LHCN-M2 (cell line): ENCODE measurements at places on chromosomes 5 and 9.

DNA sequence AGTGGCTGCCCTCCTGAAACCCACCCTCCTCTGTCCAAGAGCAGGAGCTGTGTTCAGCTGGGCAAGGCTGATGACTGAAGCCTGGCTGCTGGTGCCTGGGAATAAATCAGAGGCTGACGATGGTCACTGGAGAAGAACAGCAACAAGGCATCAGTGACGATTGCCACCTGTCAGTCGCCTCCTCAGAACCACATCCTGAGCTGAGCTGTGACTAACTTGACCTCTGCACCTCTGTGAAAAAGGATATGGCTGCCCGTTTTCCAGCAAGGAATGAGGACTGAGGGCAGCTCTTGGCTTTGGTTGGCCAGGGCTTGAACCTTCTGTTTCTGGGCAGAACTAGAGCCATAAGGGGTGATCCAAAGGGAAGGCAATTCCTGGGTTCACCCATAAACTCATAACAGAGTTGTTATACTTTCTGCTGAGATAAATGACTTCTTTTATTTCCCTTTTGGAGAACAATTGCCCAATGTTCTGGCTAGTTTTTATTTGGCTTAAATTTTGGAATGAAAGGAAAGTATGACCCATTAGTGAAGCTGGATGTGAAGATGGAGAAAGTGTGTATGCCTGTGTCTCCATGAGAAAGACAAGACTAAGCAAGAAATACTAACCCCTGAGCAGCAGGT is 40.1 kb downstream of the TRIP13 start:
- peak; percentile 85 for DNase-seq

DNA sequence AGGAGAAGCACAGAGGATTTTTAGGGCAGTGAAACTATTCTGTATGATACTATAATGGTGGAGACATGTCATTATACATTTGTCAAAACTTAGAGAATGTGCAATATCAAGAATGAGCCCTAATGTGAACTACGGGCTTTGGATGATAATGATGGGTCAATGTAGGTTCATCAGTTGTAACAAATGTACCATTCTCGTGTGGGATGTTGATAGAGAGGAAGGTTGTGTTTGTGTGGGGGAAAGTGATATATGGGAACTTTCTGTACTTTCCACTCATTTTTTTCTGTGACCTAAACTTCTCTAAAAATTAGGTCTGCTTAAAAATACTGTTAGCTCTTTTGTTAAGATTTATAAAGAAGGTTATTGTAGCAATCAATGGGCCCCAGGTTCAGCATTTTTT is 138.9 kb downstream of the SPATA31D1 start:
- no peak for DNase-seq

DNA sequence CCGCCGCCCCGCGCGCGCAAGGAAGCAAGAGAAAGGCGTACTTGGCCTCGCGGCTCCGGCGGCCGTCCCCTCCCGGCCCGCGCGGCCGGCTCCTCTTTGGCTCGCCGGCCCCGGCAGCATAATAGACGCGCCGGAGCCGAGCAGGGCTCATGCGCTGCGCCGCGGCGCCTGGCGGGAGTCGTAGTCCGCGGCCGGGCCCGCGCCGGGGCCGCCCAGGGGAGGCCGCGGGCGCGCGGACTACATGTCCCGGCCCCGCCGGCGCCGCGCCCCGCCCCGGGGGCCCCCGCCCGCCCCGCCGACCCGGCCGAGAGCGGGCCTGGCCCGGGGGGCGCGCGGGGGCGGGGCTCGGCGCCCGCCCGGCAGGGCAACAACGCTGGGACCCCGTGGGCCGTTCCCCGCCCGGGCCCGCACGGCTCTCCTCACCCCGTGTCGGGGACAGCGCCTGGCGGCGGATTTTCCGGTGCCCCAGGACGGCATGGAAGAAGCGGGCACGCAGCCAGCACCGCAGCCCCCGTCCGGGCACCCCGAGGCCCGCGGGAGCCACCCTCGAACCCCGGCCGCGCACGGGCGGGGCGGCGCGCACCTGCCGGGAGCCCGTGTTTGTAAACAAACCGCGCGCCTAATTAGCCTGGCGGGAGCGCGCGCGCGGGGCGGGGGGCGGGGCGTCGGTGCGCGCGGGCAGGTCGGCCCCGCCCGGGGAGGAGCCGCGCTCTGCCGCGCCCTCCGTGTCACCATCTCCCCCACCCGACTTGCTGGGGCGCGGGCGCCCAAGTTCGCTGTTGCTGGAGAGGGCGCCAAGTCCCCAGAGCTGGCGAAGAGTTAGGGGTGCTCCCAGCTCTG is at the start of gene BRD3:
BRD3 (minus strand) TSS at position 123 of the 840 bp plus-strand sequence. CDS start 14,549 bp downstream, outside the sequence.
- DNase-seq = peak; percentile 86

DNA sequence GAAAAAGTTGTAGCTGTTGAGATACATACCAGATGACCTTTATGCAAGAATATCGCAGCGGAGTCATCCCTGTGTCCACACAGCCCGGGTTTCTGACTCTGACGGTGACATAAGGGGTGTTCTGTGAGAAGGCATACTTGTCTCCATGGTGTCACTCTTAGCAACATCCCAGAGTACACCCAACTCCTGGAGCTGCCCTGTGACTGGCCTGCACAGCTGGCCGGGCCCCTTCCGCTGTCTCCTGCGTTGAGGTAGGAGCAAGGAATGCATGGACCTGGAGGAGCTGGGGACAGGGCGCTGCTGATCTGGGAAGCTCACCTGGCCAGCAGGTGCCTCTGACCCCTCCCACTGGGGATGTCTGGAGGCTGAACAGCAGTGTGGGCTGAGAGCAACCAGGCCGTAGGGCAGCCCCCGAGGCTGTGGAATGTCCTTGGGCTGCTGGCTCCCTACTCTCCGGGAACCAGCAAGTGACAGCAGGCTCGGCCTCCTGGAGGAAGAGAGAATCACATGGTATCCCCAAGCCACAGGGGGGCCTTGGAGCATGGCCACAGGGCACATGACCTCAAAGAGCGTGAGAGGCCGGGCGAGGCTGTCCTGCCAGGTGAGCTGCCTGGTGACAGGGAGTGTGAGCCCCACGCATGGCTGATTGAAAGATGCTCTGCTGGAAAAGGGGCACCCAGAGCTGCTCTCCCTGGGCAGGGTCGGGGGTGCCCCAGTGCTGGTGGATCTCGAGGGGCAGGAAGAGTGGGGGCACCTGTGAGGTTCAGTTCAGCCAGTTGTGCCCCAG is 113.4 kb downstream of the MRPL36 start:
- no peak for DNase-seq

- no peak for DNase-seq
These were observed 188.3 kb upstream of the ZNF618 start for GRCh38 chr9:113687680-113688371.

DNA sequence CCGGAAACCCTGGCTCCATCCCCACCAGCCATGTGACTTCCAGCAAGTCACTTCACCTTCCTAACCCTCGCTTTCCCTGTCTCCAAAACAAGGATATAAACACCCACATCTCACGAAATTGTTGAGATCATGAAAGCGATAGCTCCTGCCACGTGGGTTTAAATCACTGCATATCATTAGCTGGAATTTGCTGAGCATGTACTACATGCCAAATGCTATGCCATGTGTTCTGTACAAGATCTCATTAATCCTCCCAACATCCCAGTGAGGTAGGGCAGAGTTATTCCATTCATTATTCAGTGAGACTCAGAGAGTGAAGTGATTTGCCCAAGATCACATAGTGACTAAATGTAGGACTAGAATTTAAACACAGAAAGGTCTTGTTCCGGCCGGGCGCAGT is 29.2 kb upstream of the HRH2 start:
- DNase-seq = no peak
